ENCODE measurements at places on chromosomes 13 and 19.
A peak's percentile ranks its signal among the peaks of the same experiment; 100 is the strongest.

GRCh38 chr19:21604351-21604926, 99.0 kb downstream of the ZNF429 start:
- DNase-seq: no peak

- peak; percentile 30 for DNase-seq
These were observed 2.2 kb downstream of the TJP3 start for GRCh38 chr19:3710265-3710812.

DNA sequence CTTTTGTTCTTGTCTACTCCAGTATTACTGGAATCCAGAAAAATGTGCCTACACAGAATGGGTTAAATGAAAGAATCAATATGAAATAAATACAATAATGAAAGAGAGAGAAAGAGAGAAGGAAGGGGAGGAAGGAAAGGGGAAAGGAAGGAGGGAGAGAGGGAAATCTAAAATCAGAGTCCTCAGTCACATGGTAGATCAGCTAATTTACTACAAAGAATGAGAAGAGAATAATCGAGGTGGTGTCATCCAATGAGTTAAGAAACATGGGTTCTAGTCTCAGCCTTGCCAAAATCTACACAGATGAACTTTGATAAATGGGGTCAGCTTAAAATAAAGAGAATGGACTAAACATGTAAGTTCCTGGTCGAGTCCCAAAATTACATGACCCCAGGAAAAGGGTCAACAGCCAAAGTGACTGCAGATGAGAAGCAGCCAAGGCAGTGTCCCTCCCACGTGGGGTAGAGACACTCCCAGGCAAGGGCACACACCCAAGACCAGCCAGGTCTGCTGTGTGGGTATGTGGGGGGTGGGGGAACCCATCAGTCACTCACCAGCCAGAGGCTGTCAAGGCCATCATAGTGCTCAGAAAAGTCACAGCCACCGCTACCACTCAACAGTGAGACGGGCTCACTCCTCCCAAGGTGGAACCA, 103.6 kb downstream of the STK24 start:
- DNase-seq: no peak

DNA sequence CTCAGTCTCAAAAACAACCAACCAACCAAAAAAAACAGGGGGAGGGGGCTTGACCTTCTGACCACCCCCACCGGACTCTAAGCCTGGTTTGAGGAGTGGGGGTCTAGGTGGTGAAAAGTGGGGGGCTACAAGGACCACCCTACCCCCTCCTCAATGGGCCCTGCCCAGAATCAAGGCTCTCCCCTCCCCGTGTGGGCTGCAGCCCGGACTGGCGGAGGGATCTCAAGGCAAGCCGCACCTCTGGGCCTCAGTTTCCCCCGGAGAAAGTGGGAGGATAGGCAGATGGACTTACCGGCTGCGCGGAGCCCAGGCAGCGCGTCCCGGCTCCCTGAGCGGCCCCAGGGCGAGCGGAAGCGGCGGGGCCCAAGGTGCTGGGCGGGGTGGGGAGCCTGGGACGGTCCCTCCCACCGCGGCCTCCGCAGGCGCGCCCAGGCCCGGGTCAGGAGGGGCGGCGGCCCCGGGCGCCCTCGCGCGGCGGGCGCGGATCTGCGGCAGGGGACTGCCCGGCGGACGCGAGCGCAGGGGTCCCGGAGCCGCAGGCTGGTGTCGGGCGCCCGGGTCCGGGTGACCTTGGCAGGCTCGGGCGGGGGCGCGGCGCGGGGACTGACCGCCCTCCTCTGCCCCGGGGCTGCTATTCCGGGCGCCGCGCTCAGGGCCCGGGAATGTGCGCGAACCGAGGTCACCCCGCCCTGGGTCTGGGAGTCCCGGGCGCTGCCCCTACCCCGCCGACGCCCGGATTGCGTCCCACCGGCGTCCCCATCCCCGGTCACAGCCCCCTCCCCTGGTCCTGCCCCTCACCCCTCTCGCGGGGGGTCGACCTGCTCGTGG, at the start of gene ADAMTSL5:
Gene ADAMTSL5, minus strand, starts transcription at position 349 of the 828 bp plus-strand sequence. CDS start 2,076 bp downstream, outside the sequence.
- peak; percentile 88 for DNase-seq

DNA sequence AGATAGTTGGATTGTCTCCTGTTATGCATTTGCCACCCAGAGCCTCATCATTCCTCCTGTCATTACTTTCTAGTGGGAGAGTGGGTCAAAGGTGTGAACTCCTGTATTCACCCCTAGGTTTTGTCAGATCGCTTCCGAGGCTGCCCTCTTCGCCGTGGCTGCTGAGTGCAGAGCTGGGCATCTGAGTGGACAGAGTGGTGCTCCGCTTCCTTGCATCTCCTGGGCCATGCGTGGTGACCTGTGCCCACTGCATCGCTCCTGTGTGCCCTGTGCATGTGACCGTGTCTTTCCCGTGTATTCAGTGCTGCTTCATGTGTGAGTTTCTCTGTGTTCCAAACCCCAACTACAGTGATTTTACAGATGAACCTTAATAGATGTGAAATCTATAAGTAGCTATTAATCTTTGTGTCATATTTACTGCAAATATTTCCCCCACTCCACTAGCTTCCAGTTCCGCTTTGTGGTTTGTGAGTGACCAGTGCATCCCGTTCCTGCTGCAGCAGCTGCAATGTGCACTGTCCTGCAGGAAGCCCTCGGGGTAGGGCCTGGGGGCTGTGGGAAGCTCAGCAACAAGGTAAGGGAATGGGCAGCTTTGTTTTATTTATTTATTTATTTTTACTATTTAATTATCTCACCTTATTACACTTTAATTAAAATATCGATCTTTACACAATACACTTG, 53.1 kb downstream of the C13orf46 start:
- DNase-seq: no peak

DNA sequence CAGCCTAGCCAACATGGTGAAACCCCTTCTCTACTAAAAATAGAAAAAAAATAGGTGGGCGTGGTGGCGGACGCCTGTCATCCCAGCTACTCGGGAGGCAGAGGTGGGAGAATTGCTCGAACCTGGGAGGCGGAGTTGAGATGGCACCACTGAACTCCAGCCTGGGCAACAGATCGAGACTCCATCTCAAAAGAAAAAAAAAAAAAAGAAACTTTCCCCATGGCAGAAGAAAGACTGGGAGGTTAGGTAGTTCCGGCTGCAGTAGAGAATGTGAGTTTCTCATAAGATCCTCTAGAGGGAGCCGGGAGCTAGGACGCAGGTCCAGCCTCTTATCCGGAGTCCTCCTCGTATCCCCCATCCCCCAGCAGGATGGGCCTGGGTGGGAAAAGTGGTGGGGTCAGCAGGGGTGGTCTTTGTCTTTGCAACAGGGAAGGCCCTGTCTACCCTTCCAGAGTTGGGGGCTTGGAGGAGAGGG, 13.2 kb upstream of the CREB3L3 start:
- peak; percentile 48 for DNase-seq

DNA sequence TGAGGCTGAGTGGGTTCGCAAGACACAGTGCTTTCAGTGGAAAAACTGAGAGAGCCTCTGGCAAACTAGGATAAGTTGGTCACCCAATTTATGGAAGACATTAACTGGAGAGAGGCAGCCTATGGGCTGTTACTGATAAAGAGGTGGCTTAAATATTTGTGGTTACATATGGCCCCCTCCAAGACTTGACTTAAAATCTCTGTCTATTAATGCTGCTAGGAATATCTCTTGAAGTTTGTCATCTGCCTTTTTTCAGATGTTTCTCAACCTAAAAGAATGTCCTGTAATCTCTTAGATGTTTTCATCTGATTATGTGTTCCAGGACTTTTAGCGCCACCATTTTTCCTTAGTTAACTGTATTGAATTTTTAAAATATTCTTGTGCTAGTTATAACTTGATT, 54.6 kb downstream of the NAA16 start:
- DNase-seq: no peak

GRCh38 chr13:36031490-36031889, 99.7 kb downstream of the DCLK1 start:
- no peak for DNase-seq

- DNase-seq: no peak
These were observed 18.2 kb downstream of the CRX start for GRCh38 chr19:47839913-47840312.

GRCh38 chr19:34430738-34431625, 2.8 kb downstream of the UBA2 start:
- peak; percentile 15 for DNase-seq

Data from foreskin fibroblast (primary cell).